Osteoblast (primary cell): ENCODE measurements at places on chromosomes 4 and X.
A peak's percentile ranks its signal among the peaks of the same experiment; 100 is the strongest.

DNA sequence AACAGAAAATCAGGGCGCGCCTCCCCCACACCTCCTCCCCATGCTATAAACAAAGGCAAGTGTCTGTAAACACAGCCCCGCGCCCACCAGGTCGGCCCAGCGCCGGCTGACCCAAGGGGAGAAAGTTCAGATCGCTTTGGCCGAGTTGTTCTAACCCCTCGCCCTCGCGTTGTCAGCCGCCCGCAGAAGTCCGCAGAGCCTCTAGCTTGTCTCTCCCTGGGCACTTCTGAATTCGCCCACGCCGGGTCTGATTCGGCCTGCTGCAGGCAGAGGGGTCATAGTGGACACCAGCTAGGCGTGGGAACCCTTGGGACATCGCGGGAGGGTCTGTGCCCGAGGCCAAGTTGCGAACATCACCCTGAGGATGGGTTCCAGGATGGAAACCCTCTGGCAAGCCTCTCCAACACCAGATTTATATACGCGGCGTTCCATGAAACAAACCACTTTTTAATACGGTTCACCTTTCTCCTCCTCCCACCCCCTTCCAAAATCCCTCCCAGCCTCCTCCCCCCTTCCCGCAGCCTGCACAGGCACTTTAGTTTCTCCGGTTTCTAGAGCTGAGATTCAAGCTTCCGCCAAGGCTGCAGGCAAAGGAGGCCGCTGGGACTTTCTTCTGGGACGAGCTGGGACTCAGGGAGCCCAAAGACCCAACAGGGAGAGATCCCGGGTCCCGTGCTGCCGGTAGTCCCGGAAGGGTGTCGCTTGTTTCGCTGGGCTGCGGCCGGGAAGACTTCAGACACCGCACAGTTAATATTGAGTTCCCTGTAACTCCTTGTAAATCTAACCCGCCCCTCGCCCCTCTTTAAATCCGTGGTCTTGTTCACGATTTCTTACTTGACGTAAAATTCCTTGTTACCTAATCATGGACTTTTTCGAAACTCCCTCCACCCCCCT lies 4.7 kb downstream of the HAND2 start:
- peak; percentile 90 for DNase-seq

DNA sequence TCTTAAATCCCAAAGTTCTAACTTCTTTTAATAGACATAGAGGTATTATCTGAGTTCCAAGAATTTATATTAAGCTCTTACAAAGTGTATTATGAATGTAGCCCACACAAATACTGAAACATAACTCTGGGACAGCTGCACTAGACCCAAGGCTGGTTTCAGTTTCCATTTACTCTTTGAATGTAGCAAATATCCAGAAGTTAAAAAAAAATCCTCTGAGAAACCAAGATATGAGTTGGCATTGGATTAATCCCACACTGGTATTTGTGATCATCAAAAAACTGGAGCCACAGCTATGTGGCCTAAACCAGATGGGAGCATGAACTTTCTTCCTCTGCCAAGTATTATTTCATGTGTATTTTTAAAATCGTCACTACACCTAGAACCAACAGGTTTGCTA lies 23.6 kb upstream of the SMPX start:
- DNase-seq, result peak; percentile 17

DNA sequence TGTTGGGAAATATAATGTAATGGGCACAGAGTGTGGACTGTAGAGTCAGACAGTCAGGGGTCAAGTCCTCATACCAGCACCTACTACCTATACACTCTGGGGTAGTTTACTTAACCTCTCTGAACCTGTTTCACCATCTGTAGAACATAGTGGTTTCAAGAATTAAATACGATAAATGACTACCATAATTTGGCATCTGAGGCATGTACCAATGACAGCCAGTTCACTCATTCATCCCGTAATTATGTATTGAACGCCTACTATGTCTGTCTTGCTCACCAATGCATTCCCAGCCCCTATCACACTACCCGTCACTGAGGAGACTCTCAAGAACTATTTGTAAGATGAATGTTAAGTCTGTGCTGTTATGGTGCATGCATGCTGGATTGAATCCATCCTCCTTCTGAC lies 2.0 kb upstream of the FGB start:
- no peak for DNase-seq

DNA sequence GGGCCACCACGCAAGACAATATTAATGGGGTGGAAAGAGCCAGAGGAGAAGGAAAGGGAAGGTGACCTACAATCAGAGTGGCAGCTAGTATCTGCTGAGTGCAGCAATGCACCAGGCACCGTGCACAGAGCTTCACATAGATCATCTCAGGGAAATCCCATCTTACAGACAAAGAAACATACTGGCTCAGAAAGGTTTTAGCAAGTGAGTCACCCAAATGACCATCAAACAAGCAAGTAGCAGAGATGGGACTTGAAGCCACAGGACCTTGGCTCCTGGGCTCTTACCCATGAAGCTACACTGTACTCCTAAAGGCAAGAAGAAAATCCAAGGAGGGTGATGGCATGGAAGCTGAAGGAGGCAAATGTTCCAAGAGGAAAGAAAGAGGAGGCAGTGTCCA lies 6.8 kb downstream of the ANXA5 start:
- no peak for DNase-seq

GRCh38 chrX:56025872-56026571 lies 206.1 kb upstream of the KLF8 start:
- no peak for DNase-seq

- no peak for DNase-seq
Measured at GRCh38 chr4:68904786-68905185, 46.8 kb downstream of the UGT2A3 start.
